ENCODE measurements at places on chromosomes 6 and 20.

DNA sequence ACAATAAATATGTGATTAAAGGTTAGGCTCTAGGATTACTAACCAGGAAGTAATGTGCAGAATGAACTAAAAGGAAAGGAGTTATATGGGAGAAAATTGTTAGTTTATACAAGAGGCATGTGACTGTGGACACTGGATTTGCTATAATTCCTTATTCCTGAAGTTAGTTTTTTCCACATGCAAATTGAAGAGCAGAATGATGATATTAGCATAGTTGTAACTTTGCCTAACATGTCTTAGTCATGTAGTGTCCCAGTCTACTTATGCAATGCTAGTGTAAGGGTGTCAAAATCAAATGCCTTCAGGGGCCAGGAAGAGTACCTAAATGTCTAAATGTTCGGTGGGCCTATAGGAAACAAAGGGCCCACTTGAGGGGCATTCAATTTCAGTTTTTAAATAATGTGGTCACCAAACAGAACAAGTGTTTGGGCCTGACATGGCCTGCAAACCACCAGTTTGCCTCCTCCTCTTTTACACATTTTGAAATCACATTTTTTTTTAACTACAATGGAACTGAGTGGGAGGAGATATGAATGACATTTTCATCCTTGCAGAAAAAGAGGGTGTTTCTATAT lies 28.0 kb upstream of the CEP85L start:
- DNase-seq, result peak; percentile 39

- no peak for DNase-seq
These were observed 89.4 kb upstream of the SIRPA start for GRCh38 chr20:1805816-1806215.

DNA sequence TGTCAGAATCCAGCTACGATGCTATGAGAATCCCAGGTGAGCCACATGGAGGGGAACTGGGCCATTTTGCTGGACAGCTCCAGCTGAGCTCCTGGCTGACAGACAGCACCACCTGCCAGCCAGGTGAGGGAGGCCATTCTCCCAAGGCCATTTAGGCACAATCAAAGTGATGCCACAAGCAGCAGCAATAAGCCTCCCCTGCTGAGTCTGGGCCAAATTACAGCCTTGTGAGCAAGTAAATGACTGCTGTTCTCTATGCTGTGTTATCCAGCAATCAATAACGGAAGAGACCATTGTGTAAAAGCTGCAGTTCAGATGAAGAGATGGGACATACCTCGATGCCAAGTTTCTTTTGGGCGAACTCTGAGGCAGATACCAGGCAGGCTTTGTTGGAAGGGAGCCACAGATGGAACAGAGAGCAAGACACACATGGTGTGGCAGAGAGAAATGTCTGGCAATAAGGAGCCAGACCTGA lies 14.0 kb upstream of the SCGN start:
- no peak for DNase-seq

- DNase-seq, result peak; percentile 84
These were observed 39.2 kb downstream of the DYNLT1 start for GRCh38 chr6:158605266-158605878.

DNA sequence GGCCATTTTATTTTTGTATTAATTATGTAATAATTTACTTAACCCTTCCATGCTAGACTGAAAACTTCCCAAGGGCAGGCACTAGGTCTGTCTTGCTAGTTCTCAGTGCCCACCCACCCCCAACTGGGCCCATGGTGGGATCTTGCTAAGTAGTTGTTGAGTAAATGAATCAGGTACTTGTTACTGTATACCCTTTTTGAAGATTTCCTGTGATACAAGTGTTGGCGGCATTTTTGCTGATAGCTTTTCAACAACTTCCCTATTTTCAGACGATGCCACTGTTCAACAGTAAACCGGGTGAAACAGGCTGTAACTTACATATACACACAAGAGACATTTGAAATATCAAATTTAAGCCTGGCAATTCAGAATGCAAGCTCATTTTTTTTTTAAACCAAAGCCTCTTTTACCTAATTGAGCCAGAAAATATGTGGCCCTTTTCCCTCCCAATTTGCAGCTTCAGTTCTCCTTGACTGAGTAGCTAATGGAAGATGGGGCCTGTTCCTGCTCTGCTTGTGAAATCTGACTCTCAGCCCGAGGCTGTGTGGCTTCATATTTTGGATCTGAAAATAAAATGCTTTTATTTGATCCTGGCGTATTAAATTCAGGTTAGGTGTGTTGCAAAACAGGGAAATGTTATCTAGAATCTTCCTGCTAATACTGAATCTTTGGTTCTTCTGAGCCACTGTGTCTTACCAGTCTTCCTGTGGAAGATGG lies 288.3 kb downstream of the NRN1 start:
- DNase-seq, result no peak

DNA sequence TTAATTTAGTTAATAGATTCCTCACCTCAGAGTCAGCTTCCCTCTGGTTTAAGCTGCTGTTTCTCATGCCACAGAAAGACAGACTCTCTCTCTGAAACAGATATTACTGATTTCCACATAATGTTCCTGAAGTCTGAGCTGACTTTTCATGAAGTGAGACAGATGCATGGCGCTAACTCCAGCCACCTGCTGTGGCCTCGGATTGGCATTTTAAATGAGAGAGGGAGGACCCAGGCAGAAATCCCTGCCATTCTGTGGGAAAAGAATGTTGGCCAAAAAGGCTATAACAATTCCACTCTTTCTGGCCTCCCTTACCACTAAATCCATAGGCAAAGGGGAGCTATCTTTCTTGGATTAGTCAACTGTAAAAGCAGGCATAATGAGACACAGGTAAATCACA lies 354.1 kb upstream of the CDH4 start:
- no peak for DNase-seq

DNA sequence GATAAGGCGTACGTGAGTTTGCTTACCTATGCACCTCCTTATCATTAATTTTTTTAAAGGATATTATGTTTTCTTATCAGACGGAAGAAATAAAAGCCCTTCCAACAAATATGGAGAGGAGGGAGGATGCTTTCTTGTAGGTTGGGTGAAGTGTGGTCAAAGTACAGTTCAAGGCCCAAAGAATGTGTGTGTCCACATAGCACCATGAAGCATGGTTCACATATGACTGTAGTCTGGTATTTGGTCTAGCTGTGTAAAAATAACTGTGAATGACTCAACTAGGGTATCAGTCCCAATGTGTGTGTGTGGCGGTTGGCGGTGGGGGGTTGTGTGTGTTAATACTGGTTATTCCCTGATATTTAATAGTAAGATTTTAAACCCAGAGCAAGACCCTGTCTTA lies 212.7 kb downstream of the TMEM242 start:
- DNase-seq, result peak; percentile 10

GRCh38 chr20:62298577-62299249 lies 4.1 kb upstream of the ADRM1 start:
- no peak for DNase-seq

- DNase-seq, result peak; percentile 43
These were observed 1.3 kb downstream of the HMGA1 start for GRCh38 chr6:34237722-34238584.

GRCh38 chr6:139885909-139886308 lies 511.5 kb upstream of the CITED2 start:
- DNase-seq, result no peak

DNA sequence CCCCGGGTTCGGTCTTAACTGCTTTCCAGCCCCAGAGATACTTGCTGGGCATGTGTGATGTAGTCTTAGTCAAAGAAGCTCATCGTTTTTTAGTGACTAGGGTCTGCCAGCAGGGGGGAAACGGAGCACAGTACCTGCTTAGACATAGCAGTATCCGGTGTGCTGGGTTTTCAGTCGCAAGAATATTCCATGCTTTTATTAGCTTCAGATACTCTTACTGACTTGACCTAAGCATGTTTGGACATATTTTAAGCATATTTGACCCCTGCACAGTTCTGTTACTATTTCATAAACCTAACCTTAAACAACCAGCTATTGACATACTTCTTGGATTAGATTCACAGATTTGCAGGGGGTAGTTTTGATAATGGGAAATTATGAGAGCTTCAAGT lies 3.0 kb downstream of the E2F3 start:
- peak; percentile 52 for DNase-seq

GRCh38 chr20:17995967-17996819 lies 27.4 kb downstream of the MGME1 start:
- peak; percentile 77 for DNase-seq

- no peak for DNase-seq
These were observed 142.1 kb downstream of the MYB start for GRCh38 chr6:135323202-135323668.

- DNase-seq, result peak; percentile 63
These were observed 233.5 kb upstream of the SGK1 start for GRCh38 chr6:134551245-134551960.

DNA sequence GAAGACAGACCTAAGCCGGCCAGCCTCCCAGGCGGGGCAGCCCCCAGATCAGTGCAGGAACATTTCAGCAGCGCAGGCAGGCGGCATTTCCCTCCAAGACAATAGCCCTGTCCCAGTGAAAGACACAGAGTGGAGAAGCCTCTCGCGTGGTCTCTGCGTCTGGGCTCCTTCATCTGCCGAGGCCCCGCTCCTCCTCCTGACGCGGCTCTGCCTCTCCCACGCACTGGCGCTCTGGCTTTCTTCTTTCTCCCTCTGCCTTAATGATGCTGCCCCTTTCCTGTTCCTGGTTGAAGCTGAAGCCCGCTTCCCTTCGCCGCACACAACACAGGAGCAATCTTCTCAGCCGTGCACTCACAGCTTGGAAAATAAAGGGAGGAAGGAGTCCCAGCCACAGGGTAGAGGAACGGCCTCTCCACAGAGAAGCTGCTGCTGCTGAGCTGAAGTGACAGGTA lies 347.5 kb downstream of the CDH4 start:
- DNase-seq, result no peak

GRCh38 chr6:148925701-148926100 lies 178.9 kb downstream of the UST start:
- no peak for DNase-seq

- peak; percentile 10 for DNase-seq
These were observed 404.8 kb downstream of the CD109 start for GRCh38 chr6:74100719-74101287.

GRCh38 chr6:160297310-160297709 lies 38.7 kb upstream of the SLC22A2 start:
- DNase-seq, result no peak

- DNase-seq, result peak; percentile 42
These were observed 585 bp downstream of the PSMB9 start for GRCh38 chr6:32854376-32855178.

- no peak for DNase-seq
These were observed 57.9 kb upstream of the RCAN2 start for GRCh38 chr6:46549155-46549554.

- DNase-seq, result no peak
These were observed 3.0 kb downstream of the DDO start for GRCh38 chr6:110412360-110412759.

GRCh38 chr6:33607784-33608161 lies 13.3 kb upstream of the ITPR3 start:
- no peak for DNase-seq

DNA sequence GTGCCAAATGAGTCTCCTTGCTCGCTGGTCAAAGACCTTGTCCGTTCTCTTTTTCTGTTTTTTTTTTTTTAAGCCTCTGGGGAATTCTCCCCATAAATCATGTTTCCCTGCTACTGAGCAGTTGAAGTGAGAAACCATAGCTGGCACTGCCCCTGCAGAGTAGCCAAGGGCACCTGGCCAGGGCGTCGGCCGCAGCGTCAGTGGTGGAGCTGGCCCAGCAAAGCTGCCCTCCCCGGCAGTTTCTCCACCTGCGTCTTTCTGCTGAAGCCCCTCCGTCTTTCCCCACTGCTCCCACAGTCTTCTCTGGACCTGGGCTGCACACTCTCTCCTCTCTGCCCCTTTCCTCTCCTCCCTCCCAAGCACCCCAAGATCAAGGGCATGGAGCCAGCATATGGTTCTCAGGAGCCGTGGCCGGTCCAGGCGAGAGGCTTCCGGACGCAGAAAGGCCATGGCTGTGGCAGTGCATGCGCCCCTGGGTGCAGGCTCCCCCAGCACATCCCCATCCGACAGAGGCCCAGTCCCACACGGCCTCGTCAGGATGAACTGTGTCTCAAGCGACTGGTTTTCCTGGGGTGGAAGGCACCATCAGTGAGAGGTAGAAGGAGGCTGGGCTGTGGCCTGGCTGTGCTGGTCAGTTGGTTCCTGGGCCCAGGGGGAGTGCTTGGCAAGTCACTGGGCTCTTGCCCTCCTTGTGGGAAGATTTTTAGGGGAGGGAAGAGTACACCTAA lies 218.1 kb downstream of the ERMARD start:
- no peak for DNase-seq

GRCh38 chr6:151733680-151734320 lies 73.7 kb upstream of the ESR1 start:
- no peak for DNase-seq

Data from AG08395 (cell line).